ENCODE measurements at places on chromosomes 12 and 14.

DNA sequence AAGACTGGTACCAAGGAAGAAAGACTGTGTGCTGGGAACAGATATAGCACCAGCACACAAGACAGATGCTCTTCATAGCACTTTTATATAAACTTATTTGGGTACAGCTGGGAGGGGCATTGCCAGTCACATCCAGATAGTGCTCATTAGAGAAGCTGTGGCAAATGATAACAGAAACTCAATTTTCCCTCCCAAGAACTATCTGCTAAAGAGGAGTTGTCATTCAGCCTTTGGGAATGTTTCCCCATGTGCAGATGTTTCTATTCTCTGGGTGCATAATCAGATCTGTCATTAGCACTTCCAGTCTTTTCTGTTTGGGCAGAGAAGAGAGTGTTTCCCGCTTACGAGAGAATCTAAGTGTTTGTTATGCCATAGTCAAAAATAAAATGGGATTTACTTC lies 714.9 kb upstream of the MDGA2 start:
- H3K27me3 ChIP-seq, result no peaks in the 10 kb centered on the region
- H3K4me3 ChIP-seq, result no peak overlapping the region
- H3K4me1 ChIP-seq, result no peaks in the 10 kb centered on the region
- no peaks in the 10 kb centered on the region for H3K36me3 ChIP-seq

- peaks cover 14% of the 10 kb centered on the region for H3K4me1 ChIP-seq
- no peaks in the 10 kb centered on the region for H3K27me3 ChIP-seq
- no peaks in the 10 kb centered on the region for H3K36me3 ChIP-seq
- no peak for DNase-seq
- no peak overlapping the region for H3K4me3 ChIP-seq
- no peak overlapping the region for H3K27ac ChIP-seq
Observed at GRCh38 chr14:21194597-21194996, 38.7 kb upstream of the OR5AU1 start.

GRCh38 chr12:118982984-118983761 lies 1.8 kb downstream of the SRRM4 start:
- H3K4me3 ChIP-seq, result no peak overlapping the region
- peaks cover 11% of the 10 kb centered on the region for H3K27me3 ChIP-seq
- peaks cover 3% of the 10 kb centered on the region for H3K4me1 ChIP-seq
- DNase-seq, result no peak
- H3K36me3 ChIP-seq, result no peaks in the 10 kb centered on the region

DNA sequence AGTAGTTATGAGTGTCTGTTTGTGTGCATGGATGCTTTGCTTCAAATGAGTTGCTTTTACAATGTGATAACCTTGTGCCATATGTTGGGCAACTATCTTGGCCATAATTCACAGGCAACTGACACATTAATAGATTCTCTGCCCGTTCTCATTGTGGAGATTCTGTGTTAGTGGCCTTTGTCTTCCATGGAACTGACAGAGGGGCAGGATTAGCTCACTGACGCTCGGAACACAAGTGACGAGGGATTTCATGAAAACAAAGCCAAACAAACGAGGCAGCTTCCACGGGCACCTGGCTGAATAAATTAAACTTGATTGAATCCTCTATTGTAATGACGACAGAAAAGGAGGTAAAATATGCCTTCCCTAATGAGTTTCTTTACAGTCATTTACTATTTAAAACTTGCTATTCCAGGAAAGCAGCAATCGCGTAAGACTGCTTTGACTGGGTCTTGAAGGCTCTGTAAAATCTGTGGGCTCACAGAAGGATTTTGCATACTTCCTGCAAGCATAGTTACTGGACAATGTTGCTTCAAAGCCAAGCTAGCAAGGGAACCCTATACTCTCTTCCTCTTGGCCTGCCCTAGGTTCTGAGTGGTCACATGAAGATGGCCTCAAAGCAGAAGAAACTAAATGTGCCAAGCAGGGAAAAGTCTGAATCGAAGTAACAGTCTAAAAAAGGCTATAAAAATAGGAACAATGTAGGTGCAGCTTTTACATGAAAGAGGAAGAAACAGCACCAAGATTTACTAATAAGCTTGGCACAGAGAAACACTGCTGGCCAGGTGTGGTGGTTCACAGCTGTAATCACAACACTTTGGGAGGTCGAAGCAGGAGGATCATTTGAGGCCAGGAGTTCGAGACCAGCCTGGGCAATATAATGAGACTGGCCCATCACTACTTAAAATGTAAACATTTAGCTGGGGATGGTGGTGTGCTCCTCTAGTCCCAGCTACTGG lies 28.1 kb upstream of the SINHCAF start:
- no peak overlapping the region for H3K27ac ChIP-seq
- no peaks in the 10 kb centered on the region for H3K27me3 ChIP-seq
- no peaks in the 10 kb centered on the region for H3K36me3 ChIP-seq
- no peak for DNase-seq
- H3K4me3 ChIP-seq, result no peak overlapping the region

DNA sequence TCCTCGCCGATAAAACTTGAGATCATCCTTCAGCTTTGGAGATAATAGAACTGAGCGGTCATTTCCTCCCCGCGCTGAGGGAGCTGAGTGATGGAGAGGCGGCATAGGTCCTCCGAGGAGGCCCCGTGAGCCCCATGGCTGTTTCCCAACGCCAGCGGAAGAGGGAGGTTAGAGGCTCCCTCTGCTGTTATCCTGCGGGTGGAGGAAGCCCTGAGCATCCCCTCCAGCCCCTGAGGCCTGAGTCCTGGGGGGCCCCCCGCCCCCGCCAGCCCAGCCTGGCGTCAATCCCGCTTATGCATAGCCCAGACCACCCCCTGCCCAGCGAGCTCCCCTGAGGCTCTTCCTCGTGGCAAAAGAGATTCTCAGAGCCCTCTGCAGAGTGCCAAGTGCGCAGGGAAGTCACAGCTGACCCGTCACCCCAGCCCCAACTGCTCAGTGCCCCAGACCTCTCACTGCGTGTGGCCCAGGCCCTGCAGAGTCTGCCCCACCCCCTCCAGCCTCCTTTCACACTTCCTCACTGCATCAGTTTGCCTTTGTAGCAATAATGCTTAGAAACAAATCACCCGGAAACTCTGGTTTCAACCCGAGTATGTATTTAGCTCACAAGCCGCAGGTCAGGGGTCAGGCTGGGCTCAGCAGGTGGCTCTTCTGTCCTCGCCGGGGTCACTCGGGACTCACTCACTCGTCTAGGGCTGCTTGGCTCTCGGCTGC lies 44.7 kb upstream of the GALNT9 start:
- H3K27me3 ChIP-seq, result peaks cover 12% of the 10 kb centered on the region
- H3K36me3 ChIP-seq, result no peaks in the 10 kb centered on the region
- H3K27ac ChIP-seq, result no peak overlapping the region
- no peak for DNase-seq
- H3K4me3 ChIP-seq, result no peak overlapping the region

GRCh38 chr14:24409192-24409591 lies 10.4 kb downstream of the NYNRIN start:
- H3K27ac ChIP-seq, result no peak overlapping the region
- no peaks in the 10 kb centered on the region for H3K27me3 ChIP-seq
- H3K36me3 ChIP-seq, result peaks cover 10% of the 10 kb centered on the region
- DNase-seq, result no peak
- H3K4me1 ChIP-seq, result peaks cover 18% of the 10 kb centered on the region
- no peak overlapping the region for H3K4me3 ChIP-seq

- H3K27me3 ChIP-seq, result no peaks in the 10 kb centered on the region
- peaks cover 15% of the 10 kb centered on the region for H3K4me1 ChIP-seq
- no peak for DNase-seq
- H3K36me3 ChIP-seq, result peaks cover 3% of the 10 kb centered on the region
- H3K27ac ChIP-seq, result no peak overlapping the region
Observed at GRCh38 chr12:47894652-47895051, 10.1 kb downstream of the VDR start.

GRCh38 chr12:120066341-120066740 lies 50.2 kb downstream of the RAB35 start:
- H3K4me3 ChIP-seq, result no peak overlapping the region
- no peak for DNase-seq
- H3K36me3 ChIP-seq, result peaks cover 7% of the 10 kb centered on the region

- no peak overlapping the region for H3K27ac ChIP-seq
- no peak for DNase-seq
- H3K4me3 ChIP-seq, result no peak overlapping the region
- H3K4me1 ChIP-seq, result no peaks in the 10 kb centered on the region
- no peaks in the 10 kb centered on the region for H3K27me3 ChIP-seq
Observed at GRCh38 chr14:103360548-103360947, 24.7 kb upstream of the MARK3 start.

Data from esophagus squamous epithelium (tissue), 5 donors.